ENCODE measurements at places on chromosomes 13 and 19.
A peak's percentile ranks its signal among the peaks of the same experiment; 100 is the strongest.

- DNase-seq, result no peak
These were observed 228.3 kb downstream of the DLEU7 start for GRCh38 chr13:50615234-50615633.

DNA sequence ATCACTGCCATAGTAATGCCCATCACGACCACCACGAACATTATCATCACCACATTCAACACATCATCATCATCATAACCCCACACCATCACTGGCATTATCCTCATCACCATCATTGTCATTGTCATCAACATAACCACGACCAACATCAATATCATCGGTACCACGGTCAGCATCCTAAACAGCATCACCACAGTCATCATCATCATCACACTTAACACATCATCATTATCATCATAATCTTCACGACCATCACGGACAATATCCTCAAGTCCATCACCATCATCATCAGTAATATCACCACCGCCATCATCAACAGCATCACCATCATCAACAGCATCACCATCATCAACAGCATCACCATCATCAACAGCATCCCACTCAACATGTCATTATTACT is 70.3 kb downstream of the MBD3L1 start:
- DNase-seq, result no peak

GRCh38 chr19:11010041-11010440 is 49.2 kb downstream of the SMARCA4 start:
- DNase-seq, result no peak

DNA sequence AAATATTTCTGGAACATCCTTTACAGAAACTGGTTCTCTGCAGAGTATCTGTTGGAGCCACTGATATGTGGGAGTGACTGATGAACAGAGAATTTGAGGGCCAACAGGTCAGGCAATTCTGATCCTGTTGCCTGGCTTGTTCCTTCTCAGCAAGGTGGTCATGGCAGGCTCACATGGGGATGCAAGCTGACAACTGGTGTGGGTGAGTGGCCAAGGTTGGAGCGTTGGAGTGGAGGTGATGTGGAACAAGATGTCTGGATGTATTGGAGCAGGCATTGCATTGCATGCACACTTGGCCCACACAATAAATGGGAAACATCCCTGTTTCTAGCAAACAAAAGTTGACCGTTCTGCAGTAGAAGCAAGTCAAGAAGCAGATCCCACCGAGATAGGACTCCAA is 380.7 kb downstream of the ZNF536 start:
- no peak for DNase-seq

DNA sequence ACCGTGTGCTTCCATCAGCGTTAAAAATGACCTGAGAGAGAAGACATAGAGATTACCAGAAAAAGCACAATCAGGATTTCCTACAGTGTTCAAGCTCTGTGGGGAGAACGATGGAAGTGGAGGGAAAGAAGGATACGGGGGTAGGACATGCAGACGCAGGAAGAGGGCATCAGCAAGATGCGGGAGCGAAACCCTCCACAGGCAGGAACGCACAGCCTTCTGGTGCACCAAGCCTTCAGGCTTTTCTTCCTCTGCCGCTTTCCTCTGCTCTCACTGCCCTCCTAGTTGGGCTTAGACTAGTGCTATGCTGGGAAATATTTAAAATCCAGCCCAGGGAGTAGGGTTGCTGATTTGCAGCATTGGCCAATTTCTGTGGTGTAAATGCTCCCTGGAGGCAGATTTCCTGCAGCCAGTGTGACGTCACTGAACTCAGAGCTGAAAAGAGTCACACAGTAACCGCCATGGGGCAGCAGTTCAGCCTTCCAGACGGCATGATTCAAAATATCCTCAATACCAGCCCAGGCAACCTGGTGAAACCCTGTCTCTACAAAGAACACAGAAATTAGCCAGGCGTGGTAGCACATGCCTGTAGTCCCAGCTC is 205.1 kb upstream of the SOX1 start:
- DNase-seq, result no peak

DNA sequence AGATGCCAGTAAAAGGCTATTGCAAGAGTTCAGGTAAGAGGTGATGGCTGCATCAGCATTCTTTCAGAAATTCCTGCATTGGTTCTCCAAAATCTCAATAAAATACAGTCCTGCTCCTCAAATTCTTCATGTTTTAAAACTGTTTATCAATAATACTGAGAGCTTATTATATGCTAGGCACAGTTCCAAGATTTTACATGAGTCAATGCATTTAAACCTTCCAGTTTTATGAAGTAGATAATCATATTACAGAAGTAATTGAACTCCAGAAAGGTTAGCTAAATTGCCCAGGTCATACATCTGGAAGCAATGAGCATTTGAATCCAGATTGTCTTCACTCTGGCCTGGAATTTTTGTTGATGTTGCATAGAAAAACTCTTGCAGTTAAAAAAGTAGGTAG is 282.9 kb upstream of the SLITRK6 start:
- DNase-seq, result no peak

DNA sequence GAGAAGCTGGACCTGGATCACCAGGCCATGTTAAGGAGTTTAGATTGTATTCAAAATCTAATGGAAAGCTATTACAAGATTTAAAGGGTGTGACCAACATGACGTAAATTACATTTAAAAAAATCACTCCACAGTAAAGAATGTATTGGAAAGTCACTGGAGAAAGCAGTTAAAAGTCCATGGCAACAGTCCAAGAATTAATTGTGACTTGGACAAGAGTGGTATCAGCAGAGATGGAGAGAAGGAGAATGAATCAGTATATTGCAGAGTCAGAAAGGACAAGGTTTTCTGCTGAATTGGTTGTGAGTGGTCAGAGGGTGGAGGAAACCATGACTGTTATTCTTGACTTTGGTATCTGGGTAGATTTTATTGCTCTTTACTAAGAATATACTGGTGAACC is 535.1 kb upstream of the SLITRK1 start:
- DNase-seq, result no peak

- no peak for DNase-seq
These were observed 18.8 kb upstream of the PPP5C start for GRCh38 chr19:46328079-46328478.

DNA sequence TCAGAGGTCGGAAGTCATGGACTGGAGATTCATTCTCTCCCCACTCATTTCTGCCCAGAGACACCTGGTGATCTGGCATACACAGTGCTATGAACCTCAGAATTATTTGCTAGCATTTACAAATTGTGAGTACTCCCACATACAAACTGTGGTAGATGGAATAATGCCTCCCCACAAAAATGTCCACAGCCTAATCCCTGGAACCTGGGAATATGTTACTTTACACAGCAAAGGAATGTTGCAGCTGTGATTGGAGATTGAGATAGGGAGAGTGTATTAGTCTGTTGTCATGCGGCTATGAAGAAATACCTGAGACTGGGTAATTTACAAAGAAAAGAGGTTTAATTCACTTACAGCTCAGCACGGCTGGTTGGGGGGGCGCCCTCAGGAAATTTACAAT is 3.1 kb upstream of the UQCRFS1 start:
- DNase-seq, result no peak

DNA sequence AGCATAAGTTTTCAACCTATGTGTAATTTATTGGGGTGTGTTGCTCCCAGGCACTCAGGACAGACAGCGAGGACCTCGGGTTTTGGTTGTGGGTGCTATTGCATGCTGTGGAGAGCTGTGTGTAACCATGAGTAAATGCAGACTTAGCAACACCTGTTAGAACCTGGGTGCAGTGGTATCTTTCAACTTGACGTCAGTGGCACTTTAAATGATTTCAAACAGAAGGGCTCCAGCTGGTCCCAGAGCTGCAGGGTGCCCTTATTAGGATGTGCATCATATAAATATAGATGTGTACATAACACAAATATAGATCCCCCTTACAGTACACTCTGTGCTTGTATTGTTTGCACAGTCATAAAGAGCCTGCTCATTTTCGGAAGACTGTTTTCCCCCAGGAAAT is 228.3 kb upstream of the IRS2 start:
- peak; percentile 62 for DNase-seq

- DNase-seq, result no peak
These were observed 163.8 kb downstream of the SUCLA2 start for GRCh38 chr13:47837104-47837880.

DNA sequence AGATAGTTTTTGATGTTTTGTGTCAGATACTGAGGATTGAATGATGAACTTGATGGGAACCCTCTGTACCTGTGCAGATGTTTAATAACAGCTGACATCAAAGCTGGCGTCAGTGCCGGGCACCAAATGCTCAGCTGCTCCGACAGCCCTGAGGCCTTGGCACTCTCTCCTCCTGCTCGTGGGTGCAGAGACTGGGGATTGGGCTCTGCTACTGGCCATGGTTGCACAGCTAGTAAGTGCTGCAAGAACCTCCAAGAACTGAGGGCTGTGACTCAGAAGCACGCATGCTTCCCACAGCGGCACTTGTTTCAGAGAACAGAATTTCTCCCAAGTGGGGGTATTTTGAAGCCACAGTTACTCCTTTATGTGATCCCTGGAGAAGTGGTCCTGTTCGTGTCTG is 5.9 kb downstream of the LAMP1 start:
- no peak for DNase-seq

- DNase-seq, result no peak
These were observed 37.3 kb downstream of the ZAR1L start for GRCh38 chr13:32277839-32278238.

- no peak for DNase-seq
These were observed 52.2 kb downstream of the GATAD2A start for GRCh38 chr19:19457671-19458070.

- DNase-seq, result no peak
These were observed 591.9 kb downstream of the DACH1 start for GRCh38 chr13:71274923-71275608.

DNA sequence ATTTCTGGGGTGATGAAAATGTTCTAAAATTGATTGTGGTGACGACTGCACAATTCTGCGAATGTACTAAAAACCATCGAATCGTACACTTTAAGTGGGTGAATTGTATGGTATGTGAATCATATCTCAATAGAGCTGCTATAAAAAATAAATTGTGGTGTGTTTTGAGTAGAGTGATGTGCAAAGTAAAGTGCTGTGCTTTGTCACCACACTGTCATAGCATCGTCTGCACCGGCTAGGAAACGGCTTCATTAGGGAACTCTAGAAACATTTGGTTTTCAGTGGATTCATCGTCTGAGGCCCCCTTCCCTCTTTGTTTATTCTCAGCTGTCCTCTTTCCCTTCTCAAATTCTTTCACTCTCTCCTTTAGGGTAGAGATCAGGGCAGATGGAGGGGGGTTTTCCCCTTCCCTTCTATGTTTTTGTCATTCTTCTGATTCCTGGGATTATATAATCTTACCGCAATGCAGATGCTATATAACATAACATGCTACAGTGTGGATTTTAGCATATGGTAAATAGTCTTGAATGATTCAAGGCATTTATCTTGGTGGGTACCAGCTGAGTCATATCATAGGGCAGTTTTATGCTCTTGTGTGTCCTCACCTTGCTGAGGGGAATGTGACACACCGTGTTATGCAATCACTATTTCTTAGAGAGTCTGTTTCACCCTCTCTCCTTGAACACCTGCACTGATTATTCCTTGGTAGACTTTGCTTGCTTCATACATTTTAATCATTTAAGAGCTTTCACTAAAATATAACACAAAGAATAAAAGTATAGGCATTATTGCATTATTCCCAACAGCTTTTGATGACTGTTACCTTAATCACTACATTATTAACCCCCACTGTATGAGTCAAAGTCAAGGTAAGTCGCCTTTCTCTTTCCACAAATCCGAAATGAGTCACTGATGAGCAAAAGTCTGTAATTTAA is 239.4 kb downstream of the DCLK1 start:
- DNase-seq, result no peak

DNA sequence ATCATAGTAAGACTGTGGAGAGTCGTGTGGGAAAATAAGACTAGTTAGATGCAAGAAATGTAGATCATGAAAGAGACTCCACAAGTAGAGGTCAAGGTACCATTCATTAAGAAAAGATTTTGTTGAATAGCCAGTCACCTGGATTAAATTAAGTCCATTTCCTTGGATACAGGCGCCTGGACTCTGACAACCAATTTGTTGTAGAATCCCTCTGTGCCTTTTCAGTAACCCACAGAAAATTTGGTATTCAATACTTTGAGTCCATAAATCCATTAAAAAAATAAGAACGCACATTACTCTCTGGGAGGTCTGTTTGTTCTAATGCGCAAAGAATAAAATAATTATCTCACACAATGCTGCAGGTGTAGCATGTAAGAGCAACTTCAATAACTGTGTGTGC is 469.4 kb downstream of the KLF12 start:
- no peak for DNase-seq

DNA sequence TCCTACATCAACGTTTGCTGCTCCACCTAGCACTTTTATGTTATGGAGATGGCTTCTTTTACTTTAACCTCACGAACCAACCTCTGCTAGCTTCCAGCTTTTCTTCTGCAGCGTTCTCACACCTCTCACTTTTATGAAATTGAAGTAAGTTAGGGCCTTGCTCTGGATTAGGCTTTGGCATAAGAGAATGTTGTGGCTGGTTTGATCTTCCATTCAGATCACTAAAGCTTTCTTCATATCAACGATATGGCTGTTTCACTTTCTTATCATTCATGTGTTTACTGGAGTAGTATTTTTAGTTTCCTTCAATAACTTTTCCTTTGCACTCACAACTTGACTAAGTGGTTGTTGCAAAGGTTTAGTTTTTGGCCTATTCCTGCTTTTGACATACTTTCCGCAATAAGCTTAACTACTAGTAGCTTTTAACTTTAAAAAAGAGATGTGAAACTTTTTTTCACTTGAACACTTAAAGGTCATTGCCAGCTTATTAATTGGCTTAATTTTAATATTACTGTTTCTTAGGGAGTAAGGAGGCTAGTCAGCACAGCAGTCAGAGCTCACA is 60.0 kb upstream of the SPRY2 start:
- no peak for DNase-seq

GRCh38 chr13:44311011-44311780 is 62.4 kb upstream of the SERP2 start:
- no peak for DNase-seq

- DNase-seq, result no peak
These were observed 216.9 kb downstream of the RGCC start for GRCh38 chr13:41674246-41674645.

GRCh38 chr19:8616861-8617260 is 6.3 kb upstream of the ADAMTS10 start:
- no peak for DNase-seq

- no peak for DNase-seq
These were observed at the start of gene MOB3A for GRCh38 chr19:2096034-2096479. TSS of gene MOB3A (minus strand) at chr19:2096326. CDS start at chr19:2078560, 17,766 bp downstream.

DNA sequence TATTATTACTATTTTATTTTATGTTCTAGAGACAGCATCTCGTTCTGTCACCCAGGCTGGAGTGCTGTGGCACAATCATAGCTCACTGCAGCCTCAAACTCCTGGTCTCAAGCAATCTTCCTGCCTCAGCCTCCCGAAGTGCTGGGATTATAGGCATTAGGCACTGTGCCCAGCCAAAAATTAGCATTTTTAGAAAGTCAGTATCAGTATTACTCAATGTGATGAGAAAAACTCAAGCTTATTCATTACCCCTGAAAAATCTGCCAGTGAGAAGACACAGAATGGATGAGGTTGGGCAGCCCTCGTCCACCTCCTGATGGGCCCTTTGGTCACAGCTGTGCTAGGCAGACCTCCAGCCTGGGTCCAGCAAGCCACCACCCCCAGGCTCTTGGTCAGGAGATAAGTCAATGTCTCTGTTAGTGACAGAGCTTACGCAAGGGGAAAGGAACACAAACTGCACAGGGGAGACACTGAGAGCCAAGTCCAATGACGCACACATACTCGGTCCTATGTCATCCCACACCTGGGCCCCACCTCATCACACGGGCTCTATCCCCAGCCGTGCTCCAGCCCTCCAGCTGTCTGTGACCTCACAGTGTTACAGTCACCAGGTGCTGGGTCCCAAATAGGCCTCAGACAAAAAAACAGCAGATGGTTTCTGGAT is 19.8 kb downstream of the PEPD start:
- DNase-seq, result no peak

Data from brain pericyte (primary cell).